Activated T-cell treated with anti-CD3 and anti-CD28 coated beads, Interleukin-2, amount 50 U/mL, for 1 hour (primary cell): ENCODE measurements at places on chromosomes 6 and 20.

DNA sequence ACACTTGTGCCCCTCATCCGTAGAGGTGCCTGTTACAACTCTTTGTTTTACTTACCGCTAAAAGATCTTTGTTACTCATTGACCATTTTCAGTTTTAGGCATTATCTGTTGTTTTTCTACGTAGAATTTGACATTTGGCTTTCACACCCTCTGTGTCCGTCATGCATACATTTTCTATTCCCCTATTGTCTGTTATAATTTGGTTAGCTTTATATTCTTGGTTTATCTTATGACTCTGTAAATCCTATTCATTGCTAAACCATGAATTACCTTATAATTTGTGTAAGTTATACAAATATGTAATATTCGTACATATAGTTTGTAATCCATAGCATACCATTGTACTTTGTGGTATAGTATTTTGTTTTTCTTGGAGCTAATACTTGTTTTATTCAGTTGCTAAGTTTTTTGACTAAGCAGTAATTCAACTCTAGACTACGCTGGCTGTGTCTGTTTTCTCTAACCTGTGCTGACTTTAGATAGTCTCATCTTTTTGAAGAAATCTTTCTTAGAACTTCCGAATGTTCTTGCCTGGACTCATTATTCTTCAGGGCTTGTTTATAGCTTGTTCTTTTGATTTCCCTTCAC lies 21.8 kb downstream of the CDC5L start:
- DNase-seq: no peak

DNA sequence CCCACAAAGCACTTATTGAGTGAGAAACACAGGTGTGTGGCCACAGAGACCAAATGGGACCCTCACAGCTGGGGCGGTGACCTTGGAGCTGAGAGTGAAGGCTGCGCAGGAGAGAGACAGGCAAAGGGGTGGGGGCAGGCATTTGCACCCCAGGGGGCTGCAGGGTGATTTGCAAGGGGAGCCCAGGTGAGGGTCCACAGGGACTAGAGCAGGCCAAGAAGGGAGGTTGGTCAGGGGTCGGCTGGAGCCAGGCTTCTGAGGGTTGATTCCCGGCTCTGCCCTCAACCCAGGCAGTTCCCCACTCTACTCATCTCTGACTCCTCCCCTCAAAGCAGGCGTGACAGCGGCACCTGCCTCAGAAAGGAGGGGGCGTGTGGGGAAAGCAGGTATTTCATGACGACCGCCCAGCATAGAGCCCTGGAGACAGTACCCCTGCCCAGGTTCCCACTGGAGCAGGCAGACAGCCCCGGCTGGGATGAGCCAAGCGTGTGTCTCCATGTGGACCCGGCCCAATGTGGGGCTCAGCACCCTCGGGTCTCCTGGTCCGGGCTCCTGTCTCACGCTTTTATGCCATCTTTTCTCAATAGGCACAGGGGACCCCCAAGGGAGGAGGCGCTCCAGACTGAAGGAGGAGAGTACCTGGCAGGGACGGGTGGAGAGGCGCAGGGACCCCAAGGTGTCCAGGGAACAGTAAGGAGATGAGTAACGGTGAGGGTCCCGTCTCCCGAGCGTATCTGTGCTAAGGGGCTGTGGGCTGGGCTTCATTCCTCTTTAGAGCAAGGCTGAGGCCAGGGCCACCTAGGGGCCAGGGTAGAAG lies 3.1 kb upstream of the MRGBP start:
- DNase-seq: no peak

GRCh38 chr6:105164418-105164817 lies 15.4 kb downstream of the POPDC3 start:
- DNase-seq: no peak

DNA sequence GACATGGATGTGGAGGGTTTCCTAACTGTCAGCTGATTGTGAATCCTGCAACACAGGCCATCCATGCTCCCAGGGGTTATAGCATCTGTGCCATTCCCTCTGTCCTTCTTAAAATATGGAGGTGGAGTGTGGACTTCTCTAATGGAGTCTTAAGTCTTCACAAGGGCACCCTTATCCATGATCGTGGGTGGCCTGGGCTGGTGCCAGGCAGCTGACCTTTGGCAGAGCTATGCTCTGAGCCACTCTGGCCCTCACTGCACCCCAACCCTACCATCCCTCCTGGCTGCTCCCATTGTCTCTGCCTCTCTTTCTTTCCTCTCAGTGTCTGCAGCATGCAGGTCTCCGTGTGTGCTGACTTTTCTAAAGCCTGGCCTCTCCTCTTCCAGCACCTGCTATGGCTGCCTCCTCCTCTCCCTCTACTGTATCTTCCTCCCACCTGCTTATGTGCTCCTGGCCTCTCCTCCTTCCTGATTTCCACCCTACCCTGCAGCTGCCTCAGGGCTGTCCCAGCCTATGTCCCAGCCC lies 11.2 kb upstream of the PCMTD2 start:
- no peak for DNase-seq

- no peak for DNase-seq
These were observed 505.8 kb upstream of the MARCKS start for GRCh38 chr6:113351173-113351834.

DNA sequence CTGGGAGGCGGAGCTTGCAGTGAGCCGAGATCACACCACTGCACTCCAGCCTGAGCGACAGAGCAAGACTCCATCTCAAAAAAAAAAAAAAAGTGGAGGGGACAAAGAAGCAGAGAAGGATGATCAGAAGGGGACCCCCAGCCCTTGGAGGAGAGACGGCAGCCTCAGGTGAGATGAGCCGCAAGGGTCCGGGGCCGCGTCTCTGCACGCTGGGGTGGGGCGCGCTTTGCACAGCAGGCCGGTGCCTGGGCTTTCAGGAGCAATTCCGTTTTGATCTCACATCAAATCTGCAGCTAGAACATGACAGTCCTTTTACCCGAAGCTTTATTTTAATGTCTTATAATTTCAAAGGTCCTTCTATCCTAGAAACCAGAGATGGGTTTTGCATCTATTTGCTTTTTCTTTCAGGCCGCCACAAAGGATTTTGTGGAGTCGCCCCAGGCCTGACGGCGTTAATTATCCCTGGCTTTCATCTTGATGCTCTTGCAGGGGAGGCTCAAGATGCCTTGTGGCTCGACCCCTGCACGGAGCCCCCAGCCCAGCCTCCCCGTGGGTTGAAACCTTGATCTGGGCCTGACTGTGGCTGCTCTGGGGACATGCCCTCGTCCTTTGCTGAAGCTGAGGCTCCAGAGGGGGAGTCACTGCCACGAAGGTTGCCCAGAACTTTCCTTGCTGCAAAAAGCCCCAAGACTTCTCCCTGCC lies 17.3 kb downstream of the HRH3 start:
- no peak for DNase-seq

- no peak for DNase-seq
These were observed 80.5 kb downstream of the PRSS35 start for GRCh38 chr6:83592770-83593394.

GRCh38 chr6:89965441-89966227 lies 71.4 kb downstream of the GJA10 start:
- DNase-seq: no peak

- DNase-seq: no peak
These were observed 4.7 kb upstream of the CCN6 start for GRCh38 chr6:112049026-112049799.

DNA sequence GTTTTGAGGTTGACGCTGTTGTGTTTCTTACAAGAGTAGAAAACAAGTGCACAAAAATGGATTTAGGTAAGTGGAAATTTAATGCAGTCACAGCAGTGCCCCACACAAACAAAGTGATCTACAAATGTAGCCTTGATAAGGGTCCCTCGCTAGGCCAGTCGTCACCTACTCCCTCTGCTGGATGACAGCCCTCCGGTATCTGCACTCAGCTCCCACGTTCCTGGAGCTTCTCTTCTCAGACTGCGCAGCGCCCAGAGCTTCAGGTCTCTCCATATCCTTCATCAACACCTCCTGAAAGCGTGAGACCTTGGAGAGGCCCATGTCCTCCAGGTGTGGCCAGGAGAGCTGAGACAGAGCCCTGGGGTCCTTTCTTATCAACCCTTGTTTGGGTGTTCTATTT lies 58.3 kb upstream of the MAP3K4 start:
- no peak for DNase-seq

DNA sequence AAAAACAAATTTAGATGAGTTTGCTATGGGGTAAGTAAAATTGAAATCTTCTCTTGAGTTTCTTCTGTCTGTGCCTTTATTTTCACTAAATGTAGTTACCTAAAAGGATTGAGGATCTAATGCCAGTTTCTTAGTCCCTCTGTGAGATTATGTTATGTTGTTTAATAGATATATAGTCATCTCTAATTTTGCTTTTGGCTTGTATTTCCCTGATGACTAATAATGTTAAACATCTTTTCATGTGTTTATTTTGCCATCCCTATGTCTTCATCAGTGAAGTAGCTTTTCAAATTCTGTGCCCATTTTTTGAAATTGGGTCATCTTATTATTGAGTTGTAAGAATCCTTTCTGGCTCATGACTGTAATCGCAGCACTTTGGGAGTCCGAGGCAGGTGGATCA lies 13.7 kb downstream of the QRSL1 start:
- DNase-seq: no peak

GRCh38 chr6:165775721-165776120 lies 112.7 kb upstream of the PDE10A start:
- no peak for DNase-seq

DNA sequence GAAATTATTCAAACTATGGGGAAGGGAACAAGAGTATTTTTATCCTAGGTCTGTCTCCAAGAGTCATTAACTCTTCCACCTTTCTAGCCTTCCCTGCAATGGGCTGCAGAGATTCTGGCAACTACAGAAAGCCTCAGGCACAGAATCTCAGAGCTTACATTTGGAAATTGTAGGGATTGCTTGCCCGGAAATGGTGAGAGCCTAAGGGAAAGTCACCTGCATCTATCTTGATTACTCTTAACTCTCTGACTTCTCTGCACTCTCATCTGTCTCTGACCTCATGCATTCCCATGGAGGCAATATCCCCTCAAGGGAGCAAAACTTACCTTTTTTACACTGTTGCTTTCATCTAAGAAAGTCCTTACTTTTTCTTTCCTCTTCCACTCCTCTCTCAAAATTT lies 513.2 kb upstream of the MARCKS start:
- no peak for DNase-seq

DNA sequence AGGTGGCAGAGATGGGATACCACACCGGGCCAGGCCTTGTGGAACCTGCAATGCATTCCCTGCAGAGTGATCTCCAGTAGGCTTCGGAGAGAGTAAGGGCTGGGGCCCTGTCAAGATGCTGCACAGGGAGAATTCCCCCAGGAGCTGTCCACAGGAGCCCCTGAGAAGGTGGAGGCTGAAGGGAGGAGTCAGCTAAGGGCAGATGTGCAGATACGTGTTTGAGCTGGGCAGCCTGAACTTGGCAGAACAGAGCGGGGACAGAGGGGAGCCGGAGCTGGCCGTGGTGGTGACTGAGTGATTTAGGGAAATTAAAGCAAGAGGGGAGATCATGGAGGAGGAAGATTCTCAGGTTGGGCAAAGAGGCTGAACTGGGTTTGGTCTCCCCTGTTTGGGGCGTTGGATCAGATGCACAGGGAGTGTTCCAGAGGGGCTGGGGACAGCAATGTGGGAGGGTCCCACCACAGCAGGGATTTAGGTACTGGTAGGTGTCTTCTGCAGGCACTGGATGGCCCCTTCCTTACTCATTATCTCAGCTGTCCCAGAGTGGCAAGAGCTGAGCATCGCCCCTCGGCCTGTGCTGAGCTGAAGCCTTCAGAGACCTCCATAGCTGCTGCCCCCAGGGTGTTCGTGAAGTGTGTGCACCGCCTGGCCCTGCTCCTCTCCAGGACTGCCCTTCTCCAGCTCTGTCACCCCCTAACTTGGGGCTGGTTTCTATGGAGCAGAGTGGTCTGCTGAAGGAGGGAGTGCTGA lies 3.8 kb upstream of the NCR2 start:
- DNase-seq: no peak

DNA sequence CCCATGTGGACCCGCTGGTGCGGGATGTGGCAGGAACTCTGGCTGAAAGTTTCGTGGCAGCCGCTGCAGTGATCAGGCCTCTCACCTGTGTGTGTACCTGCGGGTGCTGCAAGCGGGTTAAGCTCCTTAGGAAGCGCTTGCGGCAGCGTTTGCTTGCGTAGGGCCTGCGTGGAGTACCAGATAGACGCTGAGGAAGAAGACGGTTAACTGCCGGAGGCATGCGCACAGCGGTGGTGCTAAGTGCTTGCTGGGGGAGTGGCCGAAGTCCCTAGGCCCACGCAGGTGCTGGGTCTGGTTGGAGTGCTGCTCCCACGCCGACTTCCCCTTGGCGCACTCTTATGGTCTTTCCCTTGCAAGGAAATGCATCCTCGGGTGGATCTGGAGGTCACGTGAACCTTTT lies 23.0 kb downstream of the ZSCAN31 start:
- DNase-seq: no peak

DNA sequence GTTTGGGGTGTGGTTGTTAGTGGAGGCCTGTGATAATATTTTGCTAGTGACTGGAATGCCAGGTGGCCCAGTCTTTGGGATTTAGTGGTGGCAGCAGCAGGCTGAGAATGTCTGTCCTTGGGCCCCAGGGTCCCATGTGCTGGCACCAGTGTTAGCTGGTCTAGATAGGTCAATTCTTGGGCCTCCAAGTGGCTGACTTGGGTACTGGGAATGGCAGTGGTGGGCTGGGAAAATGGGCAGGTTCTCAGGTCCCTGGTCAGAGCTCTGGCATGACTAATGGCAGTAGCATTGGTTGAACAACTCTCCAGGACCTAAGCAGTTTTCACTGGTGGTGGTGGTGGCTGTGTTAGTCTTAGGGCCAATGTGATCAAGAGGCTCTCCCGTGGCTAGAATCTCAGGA lies 50.3 kb downstream of the OLIG3 start:
- DNase-seq: no peak

DNA sequence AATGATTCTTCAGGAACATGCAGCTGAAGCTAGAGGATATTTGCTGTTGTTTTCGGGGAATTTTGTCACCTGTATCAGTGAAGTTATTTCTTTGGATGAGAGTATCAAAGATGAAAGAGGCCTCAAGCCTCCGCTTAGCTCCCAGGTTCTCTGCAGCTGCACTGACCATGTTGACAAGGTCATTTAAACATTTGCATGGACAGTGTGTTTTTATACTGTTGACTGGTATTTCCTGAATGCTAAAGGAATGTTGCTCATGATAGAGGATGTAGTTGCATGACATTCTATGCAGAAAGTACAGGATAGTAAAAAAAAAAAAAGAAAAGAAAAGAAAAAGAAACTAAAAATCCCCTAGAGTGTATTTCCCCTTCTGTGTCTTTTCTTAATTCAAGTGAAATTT lies 165.6 kb upstream of the LAMP5 start:
- no peak for DNase-seq

- DNase-seq: peak; percentile 84
These were observed 19.5 kb downstream of the OR2B2 start for GRCh38 chr6:27892649-27893058.
